ENCODE measurements at places on chromosomes 6 and 20.

- no peak for DNase-seq
Measured at GRCh38 chr6:169866668-169867521, 115.5 kb downstream of the ERMARD start.

GRCh38 chr20:17612287-17612991 lies 42.6 kb downstream of the DSTN start:
- no peak for DNase-seq

DNA sequence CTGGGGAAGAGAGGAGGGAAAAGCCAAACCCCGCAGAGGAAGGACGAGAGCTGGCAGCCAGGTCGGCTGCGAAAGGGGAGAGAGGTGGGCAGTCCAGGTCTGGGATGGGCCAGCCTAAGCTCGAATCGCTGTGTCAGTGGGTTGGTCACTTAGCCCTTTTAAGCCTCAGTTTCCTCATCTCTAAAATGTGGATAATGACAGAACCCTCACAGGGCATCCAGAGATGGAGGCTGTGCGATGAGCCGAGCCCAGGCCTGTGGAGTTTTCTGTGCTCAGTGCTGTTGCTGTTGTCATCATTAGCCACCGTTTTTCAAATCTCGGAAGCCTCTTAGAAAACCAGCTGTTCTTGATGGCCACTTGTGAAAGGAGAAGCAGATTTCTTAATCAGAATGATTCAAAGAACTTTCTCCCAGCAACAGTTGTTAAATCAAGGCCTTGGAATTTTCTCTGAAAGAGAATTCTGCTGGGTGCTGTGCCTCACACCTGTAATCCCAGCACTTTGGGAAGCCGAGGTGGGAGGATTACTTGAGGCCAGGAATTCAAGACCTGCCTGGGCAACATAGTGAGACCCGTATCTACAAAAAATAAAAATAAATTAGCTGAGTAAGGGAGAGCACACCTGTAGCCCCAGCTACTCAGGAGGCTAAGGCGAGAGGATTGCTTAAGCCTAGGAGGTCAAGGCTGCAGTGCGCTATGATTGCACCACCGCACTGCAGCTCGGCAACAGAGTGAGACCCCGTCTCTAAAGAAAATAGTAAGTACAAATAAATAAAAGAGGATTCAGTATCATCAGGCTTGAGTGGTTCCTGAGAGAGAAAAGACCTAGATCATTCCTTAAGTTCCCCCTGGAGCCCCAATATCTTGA lies 46.3 kb upstream of the ENTPD6 start:
- DNase-seq: no peak

- DNase-seq: no peak
Measured at GRCh38 chr6:16360365-16360764, 122.0 kb downstream of the GMPR start.

GRCh38 chr20:55194947-55195346 lies 719.6 kb downstream of the DOK5 start:
- DNase-seq: no peak

DNA sequence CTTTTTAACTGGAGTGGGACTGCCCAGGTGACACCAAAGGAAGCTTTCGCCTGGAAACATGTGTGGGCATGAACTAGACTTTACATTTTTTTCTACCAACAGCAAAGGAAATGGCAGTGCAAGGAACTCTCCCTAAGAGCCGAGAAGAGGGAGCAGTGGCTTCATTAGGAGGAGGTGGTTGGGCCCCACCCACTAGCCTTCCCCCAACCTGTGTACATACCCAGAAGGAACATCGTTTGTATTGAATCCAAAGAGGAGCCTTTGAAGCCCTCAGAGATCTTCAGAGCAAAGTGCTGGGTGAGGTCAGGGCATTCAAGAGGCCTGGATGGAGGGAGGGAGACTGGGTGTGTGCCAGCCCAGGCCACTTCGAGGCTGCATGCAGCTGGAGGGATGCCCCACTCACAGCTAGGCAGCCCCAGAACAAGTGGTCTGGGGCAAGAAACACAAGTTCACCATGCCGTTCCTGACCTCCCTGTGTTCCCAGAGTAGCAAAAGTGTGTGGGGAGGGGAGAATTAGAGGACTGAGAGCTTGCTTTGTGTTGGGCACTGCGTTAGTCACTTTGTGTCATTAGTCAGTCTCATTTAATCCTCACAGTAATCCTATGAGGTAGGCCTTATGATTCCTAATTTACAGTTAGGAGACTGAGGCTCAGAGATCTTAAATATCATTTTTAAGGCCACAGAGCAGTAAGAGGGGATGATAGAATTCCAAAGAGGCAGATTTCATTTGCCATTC lies 191.6 kb upstream of the SUPT3H start:
- DNase-seq: no peak

GRCh38 chr20:5353624-5354496 lies 37.1 kb upstream of the PROKR2 start:
- DNase-seq: no peak

GRCh38 chr20:28562510-28562898 lies 2695.0 kb upstream of the DEFB115 start:
- DNase-seq: no peak

DNA sequence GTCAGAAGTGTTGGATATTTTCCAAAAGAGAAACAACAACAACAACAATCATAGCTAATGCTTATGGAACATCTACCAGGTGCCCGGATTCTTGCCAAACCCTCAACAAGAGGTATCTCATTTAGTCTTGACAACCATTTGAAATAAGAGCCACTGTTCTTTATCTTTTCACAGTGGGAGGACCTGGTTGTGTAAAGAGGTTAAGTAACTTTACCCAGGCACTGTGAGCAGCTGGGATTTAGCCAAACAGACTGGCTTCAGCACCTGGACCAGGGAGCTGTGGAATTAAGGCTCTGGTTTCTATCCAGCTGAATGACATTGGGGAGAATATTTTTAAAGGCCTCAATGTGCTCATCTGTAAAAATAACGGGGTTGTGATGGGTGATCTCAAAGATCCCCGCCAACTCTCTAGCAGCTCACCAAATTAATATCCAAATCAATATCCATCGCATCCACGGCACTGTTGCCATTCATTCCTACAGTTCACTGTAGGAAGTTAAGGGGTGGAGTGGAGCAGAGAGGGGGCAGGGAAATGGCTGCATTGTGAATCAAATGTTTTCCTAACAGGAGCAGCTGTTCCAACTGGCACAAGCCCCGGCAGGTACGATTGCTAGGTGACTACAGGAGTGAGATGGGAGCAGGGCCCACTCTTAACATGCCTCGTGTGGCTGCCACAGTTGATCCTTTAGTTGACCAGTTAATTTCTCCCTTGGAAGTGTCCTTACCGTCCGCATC lies 61.8 kb downstream of the GCNT2 start:
- peak; percentile 37 for DNase-seq

DNA sequence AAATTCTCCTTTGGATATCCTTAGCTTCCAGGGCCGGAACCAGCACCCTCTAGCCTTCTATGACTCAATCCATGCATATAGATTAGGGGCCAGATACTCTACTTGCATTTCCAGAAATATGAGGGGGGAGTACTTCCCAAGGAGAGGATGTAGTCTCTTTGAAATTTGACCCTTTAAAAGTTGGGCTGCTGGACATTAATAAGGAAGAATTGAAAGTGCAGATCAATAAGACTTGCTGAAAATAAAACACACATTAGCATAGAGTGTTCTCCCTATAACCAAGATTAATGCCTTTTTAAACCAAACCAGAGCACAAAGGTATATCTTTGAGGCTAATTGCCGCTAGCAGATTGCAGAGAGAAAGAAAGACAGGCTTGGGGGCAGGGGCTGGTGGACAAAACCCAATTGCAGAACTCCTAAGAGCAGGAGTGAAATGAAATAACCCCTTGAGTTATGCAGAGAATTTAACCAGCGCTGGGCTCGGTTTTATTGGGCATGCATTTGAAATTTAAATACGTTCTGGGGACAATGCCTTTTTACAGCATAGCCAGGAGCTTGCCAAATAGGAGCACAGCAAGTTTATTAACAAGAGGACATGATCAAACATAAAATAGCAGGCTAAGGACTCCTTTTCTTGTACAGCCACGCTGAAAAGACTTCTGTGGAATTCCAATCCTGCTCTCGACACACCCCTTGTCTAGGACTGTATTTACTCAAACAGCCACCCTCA lies 108.2 kb upstream of the SALL4 start:
- DNase-seq: no peak

- no peak for DNase-seq
Measured at GRCh38 chr6:132382630-132383175, 18.6 kb downstream of the MOXD1 start.

DNA sequence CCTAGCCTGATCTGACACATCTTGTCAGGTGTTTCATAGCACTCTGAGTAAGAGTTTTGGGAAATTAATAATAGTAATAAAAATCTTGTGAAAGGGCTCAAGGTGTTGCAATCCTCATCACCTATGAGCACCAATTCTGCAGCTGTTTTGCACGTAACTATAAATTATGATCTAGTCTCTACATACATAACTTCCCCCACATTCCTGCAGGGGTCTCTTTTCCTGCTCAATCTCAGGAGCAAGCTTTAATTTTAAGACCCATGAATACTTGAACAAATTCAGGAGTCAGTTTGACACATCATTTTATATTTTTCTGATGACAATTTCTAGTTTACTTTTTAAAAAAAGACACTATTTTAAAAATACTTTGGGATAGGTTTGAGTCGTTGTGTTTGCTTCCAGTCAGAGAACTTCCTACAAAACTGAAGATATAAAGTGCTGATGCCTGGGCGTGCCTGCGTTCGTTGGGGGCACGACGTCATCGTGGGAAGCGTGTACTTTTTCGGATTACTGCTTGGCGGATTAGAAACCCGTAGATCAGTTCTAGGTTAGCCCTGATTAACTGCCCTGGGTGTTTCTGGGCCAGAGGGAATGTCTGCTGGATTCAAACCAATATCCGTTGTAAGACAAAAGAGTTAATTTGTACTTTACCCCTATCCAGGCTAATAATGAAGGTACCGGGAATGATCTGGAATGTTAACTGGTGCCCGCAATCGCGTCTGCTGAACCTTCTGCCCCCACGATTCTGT lies 1.0 kb upstream of the E2F3 start:
- DNase-seq: no peak

DNA sequence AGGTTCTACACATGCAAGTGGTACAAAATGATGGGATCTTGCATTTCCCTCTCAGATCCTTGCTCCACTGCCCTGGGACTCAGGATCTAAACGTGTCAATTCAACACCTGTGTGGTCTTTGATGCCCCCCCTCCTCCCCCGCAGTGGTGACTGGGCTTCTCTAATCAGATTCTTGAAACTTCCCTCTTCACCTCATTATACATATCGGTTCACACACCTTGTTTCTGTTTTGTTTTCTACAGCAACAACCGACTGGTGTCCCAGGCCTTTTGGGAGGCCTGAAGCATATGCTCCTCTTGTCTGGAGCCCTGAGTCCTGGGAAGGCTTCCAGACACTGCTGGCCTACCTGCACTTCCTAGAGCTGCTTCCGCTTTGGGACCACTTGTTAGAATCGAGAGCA lies 20.0 kb downstream of the SAMD3 start:
- peak; percentile 28 for DNase-seq

DNA sequence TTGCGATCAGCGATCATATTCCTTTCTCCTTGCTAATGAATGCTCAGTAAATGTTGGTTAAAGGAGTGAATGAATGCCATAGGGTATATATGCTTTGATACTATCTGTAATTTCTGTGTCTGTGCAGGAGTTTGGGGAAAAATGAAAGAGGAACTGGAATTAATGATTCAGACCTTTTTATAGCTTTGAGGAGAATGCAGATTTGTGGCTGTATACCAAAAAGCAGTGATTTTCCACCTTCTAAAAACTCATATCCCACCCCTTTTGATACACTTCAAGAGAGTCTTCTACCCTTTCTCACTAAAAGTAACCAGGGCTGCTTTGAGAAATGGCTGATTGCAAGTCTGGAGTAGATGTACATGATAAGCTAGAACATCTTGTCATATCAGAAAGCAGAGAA lies 26.6 kb upstream of the SUMO4 start:
- DNase-seq: no peak

DNA sequence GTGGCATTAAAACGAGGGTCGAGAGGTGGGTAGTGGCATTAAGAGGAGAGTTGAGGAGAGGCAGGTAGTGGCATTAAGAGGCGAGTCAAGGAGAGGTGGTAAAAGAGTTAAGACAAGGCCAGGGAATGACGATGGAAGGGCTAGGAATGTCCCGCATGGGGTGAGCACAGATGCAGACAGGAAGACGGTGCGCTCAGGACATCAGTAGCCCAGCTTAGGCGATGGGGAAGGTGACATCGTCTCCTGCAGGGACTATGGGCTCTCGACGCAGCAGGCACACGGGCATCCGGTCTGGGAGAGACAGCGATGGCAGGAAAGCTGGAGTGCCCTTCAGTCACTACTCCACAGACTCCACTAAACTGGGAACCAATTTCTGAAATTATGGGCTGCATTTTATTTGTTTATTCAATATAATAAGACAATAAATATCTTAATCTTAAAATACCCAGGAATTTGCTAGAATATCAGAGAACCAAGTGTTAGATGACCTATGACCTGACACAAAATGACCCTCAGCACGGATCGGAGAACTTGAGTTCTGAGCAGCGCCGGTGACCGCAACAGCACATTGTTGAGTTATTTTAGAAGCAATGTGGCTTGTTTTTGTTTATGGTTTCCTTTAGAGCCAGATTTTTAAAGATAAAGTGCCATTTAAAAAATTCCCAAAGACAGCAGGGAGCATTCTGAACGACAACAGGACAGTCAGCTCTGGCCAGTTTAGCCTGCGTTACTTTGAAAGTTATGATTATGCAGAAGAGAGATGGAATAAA lies 177.7 kb downstream of the SMOC2 start:
- DNase-seq: no peak

DNA sequence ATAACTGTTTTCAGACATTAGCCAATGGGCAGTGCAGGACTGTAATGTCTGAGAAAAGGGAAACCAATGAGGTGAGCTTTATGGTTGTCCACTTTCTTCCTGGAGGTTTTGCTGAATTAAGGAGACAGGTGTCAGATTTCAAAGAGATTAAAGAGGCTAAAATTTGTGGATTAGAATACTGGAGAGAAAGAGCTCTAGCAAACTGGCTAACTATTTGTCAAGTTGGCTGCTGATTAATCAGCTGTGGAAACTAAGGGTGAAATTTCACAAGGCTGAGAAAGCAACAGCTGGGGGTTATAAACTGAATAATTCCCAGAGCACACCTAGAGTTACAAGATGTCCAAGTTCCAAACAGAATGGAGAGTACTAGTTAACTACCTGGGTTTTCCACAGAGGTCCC lies 198.9 kb downstream of the TBC1D32 start:
- DNase-seq: no peak

- DNase-seq: no peak
Measured at GRCh38 chr20:17928633-17929311, 39.8 kb downstream of the SNX5 start.

- no peak for DNase-seq
Measured at GRCh38 chr6:12614456-12614855, 102.1 kb upstream of the PHACTR1 start.
